ENCODE measurements at places on chromosomes 11 and 22.

DNA sequence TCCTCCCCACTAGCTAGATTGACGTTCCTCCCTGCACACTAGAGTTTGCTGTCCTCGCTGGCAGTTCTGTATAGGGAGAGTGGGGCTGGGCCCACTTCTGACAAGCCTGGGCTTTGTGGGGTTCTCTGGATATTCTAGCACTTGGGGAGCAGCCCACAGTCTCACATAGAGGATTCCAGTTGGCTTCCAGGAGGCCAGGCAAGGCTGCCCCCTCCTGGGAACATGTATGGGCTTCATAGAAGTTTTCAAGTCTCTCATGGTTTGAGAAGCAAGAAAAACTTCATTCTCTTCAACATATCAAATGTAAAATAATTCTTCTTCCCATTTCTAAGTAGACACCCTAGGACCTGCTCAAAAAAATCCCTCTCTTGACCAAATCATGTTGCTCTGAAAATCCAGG, 87.5 kb downstream of the NAV2 start:
- no peak for DNase-seq

- no peak for DNase-seq
Measured at GRCh38 chr11:74840486-74840885, 91.8 kb downstream of the RNF169 start.

- DNase-seq, result peak; percentile 59
Measured at GRCh38 chr11:59551659-59552521, 40.6 kb downstream of the OR4D9 start.

- peak; percentile 42 for DNase-seq
Measured at GRCh38 chr11:74347381-74347780, 35.9 kb upstream of the P4HA3 start.

DNA sequence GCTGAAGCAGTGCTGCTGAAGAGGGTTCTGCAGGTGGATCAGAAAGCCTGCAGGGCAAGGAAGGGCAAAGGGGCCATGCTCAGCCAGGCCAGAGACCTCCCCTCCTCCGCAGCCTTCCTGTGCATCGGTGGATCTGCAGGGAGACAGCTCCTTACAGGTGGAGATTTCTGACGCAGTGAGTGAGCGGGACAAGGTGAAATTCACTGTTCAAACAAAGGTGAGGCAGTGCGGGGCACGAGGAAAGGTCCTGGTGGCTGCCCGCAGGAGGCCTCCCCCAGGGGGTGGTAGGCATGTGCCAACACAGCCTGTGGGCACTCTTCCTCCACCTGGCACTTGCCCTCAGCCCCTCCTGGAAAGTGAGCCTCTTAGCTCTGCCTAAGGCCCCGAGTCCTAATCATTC, 8.6 kb downstream of the CFL1 start:
- no peak for DNase-seq

- no peak for DNase-seq
Measured at GRCh38 chr11:86934582-86934900, 20.7 kb downstream of the FZD4 start.

Measured in NCI-H510A treated with DMSO at 0.1 percent for 48 hours (cell line).